Amniotic stem cell (primary cell): ENCODE measurements at places on chromosomes 4 and X.

DNA sequence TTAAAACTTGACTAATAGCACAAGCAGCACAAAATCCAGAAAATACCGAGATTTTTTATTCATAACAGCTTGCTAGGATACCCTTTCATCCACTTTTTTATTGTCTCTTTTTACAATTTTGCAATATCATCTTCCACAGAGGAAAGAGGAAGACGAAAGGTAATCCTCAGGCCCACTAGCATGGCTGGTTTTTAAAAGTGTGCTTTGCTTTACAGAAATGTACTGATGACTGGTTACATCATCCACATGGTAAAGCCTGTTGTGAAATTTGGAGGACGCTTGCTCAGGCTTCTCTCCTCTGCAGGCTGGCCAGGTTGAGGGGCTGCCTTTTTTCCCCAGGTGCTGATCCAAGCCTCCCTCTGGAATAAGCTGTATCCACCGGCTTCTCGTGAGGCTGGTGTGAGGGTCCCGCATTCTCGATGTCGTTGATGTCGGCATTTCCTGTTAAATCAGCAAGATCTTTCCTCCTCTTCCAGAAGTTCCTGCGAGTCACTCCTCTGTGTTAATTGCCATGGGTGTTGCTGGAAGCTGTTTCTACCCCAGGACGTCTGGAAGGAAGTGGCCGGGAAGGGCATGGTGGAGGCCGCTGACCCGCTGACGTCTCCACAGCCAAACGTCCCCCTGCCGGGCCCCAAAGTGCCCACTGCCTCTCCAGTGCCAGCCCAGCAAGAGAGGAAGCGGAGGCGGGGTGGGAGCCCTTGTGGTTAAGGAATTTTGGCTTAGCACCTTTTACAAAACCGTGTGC lies 5.8 kb upstream of the DGKQ start:
- no peak for DNase-seq

- no peak for DNase-seq
These were observed 12.7 kb upstream of the ACSL1 start for GRCh38 chr4:184838249-184839074.

DNA sequence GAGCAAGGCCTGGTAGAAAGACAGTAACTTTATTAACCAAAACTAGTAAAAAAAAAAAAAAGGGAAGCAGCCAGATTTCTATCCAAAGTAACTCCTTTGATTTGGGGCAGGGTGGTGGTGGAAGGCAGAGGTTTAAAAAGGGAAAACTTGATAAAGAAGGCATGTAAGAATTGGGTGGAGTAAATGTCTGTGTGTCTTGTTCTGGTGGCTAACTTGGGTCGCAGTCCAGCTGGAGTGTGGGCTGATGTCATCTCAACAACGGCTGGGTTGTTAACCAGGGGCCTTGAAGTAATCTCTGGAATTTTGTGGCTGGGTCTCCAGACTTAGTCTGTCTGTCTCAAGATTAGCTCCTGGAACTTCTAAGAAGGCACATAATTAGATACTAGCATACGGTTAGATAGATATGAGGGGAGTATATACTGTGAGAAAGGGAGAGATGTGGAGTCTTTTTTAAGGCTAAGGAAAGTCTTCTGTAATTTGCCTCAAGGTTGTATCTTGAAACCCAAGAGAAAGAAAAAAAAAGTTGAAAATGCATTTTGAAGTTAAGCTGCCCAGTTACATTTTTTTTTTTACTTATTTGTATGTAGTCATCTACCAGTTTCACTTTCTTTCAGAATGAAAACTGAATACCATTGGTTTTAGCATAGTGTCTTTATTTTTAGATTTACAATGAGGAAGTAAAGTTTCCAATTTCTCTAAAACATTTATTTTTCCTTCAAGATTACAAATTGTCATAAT lies 48.3 kb downstream of the MTHFD2L start:
- no peak for DNase-seq

DNA sequence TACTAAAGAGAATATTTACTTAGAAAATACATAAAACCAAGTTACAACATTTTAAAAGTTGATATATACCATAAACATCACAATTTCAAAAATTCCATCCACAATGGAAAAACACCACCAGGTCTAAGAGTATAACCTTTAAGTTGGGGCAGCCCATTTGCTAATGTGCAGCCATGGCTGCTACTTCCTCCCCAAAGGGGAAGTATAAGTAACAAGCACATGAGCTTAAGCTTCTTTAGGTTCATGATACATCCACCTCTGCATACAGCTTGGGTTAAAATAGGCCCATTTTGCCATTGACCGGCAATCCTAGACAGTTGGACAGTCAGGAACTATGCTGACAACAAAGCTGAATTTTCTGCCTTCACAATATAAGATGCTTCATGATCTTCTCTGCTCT lies 16.6 kb upstream of the GASK1B start:
- DNase-seq = no peak

- DNase-seq = no peak
These were observed 6.2 kb upstream of the MGARP start for GRCh38 chr4:139286186-139286698.

- DNase-seq = no peak
These were observed 409.0 kb downstream of the BCOR start for GRCh38 chrX:39688576-39689375.

- no peak for DNase-seq
These were observed 149.5 kb downstream of the DHRSX start for GRCh38 chrX:2351321-2351720.

DNA sequence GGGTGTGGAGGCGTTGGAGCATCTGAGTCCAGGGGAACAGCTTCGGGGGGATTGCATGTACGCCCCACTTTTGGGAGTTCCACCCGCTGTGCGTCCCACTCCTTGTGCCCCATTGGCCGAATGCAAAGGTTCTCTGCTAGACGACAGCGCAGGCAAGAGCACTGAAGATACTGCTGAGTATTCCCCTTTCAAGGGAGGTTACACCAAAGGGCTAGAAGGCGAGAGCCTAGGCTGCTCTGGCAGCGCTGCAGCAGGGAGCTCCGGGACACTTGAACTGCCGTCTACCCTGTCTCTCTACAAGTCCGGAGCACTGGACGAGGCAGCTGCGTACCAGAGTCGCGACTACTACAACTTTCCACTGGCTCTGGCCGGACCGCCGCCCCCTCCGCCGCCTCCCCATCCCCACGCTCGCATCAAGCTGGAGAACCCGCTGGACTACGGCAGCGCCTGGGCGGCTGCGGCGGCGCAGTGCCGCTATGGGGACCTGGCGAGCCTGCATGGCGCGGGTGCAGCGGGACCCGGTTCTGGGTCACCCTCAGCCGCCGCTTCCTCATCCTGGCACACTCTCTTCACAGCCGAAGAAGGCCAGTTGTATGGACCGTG lies 2.2 kb downstream of the AR start:
- no peak for DNase-seq

GRCh38 chr4:5040856-5041620 lies 10.2 kb upstream of the STK32B start:
- no peak for DNase-seq

DNA sequence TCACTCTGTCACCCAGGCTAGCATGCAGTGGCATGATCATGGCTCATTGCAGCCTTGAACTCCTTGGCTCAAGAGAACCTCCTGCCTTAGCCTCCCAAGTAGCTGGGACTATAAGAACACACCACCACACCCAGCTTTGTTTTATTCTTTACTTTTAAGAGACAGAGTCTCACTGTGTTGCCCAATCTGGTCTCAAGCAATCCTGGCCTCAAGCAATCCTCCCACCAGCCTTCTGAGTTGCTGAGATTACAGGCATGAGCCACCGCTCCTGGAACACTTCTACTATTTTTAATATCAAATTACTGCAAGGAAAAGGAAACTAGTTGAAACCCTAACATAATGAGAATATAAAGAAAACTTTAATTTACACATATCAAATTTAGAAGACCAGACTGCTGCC lies 85.4 kb downstream of the FAM13A start:
- DNase-seq = no peak
